ENCODE measurements at places on chromosomes 11 and 22. TPM values are rescaled to one million over a fixed set of nuclear protein-coding genes. Genes with fewer than 3 reads are reported as not detected.

The HEPHL1 gene
- total RNA-seq = not detected

The CDCA5 gene
- total RNA-seq = 1.2 TPM

The GLB1L2 gene
- 0.15 TPM for total RNA-seq

The UCP3 gene
- total RNA-seq = 0.33 TPM

The ALDH3B2 gene
- total RNA-seq = 0.15 TPM

The TRPC6 gene
- total RNA-seq = 0.17 TPM

The MYBPC3 gene
- total RNA-seq = not detected

The P4HA3 gene
- 3.1 TPM for total RNA-seq

The APBB1 gene
- 55.3 TPM for total RNA-seq

The NLRP14 gene
- total RNA-seq = 0.17 TPM

The GAL3ST3 gene
- not detected for total RNA-seq

The PRRG4 gene
- 0.15 TPM for total RNA-seq

The TMEM191C gene
- 1.8 TPM for total RNA-seq

The LINC01488 gene
- not detected for total RNA-seq

The FAM227A gene
- 1.2 TPM for total RNA-seq

The GRAP2 gene
- total RNA-seq = not detected

Measured in smooth muscle cell of trachea (primary cell).